ENCODE measurements at places on chromosomes 11 and 22.

DNA sequence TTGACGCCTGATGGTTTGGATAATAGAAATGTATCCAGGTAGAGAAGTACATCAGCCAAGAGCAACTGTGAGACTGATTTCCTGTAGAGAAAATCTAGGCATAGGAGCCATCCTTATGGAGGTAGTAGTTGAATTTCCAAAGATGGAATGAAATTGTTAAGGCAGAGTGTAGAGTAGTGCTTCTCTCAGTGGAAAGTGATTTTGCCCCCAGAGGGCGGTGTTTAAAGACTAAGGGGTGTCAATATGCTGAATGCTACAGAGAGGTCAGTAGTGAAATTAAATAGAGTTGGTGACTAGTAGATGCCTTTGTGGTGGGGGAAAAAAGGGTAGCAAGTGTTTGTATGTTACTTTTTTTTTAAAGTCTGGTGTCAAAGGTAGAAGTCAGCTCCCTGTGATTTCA lies 54.5 kb downstream of the TRIM44 start:
- DNase-seq, result no peak

GRCh38 chr11:21179770-21180169 lies 510.4 kb downstream of the NELL1 start:
- DNase-seq, result no peak

DNA sequence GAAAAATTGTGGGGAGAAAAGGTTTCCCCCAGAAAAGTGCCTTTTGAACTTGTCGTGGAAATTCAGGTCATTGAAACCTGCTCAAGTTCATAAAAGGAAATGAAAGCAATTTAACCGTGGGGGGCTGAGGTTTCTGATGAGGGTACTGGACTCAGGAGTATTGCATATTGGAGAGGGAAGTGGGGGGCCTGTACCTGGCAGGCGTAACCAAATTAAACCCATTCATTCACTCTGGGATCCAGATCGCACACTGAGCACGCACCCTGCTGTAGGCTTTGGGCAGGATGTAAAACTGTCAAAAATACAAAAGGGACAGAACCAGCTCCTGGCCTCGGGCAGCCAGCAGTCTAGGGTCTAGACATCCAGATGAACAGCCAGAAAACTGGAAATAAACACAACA lies 1517.4 kb downstream of the BRD1 start:
- no peak for DNase-seq

DNA sequence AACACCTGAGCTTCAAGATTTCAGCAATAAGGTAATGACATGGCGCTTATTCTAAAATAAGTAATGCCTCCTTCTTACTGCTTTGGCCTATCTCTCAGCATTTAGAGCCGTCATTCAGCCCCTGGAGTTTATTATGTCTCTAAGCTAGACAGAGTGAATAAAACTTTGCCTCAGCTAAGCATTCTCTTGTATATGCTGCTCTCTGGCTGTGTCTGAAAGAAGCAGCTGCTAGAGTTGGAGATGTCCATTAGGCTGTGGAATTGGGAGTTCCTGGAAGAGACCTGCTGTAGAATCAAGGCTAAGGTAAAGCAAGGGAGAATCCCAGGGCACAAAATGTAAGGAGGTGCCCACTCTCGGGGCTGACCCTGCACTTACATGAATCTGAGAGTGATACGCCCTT lies 35.5 kb upstream of the TTC12 start:
- DNase-seq, result no peak

DNA sequence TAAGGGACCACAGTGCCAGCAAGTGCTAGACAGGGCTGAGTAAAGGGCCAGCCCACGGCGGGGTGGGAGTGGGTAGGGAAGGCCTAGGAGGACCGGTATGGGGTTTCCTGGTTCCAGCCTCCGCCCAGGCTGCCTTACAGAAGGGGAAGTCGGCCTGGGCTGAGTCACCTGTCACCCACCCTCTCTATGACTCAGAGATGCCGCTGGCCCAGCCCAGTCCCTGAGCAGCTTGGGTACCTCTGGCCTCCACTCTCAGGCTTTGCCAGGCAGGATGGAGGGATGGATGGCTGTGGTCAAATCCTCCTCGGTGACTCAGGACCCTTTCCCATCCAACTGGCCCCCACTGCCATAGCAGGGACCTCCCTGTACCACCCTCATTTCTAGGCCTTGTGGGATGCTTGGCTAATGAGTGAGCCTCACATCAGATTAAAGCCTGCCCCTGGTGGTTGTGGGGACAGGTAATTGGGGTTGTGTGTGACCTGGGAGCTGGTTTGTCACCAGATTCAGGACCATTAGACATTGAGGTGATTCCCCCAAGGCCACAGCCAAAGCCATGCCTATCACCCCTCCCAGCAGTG lies 13.9 kb downstream of the SLC35E4 start:
- DNase-seq, result peak; percentile 66

DNA sequence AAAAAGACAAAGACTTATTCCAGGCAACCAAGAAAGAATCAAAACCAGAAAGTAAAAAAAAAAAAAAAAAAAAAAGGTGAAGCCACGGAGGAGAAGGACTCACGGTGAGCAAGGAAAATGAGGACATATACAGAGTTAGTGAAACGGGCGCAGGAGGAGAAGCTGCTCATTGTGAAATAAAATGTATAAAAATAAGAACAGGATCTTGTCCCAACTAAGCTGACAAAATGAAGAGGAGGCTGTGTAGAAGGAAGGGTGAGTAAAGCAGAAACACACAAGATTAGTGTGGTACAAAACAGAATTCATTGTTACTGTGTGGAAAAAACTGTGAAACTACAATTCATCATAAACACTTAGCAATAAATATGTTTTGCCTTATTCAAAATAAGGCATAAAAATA lies 7.6 kb downstream of the IL17REL start:
- no peak for DNase-seq

DNA sequence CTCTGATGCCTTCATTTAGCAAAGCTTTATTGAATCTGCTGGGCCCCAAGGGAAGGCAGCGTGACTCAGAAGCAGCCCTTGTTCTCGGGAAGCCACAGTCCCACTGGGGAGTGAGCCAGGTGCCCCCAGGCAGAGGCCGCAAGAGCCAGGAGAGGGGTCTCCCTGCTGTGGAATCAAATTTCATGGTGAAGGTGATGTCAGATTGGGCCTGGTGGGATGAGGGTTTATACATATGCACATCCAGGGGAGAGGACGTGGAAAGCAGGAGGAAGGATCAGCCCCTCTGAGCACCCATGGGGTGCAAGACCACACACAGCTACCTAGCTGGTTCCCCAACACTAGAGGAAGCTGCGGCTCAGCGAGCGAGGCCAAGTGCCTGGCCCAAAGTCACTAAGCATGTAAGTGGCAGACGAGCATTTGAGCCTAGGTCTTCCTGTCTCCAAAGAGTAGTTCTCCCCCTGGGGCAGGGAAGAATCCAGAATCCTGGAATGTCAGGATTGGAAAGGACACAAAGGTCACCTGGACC lies 2.0 kb downstream of the SYNGR1 start:
- no peak for DNase-seq

- DNase-seq, result peak; percentile 29
These were observed 38.8 kb downstream of the NUMA1 start for GRCh38 chr11:72041364-72042063.

DNA sequence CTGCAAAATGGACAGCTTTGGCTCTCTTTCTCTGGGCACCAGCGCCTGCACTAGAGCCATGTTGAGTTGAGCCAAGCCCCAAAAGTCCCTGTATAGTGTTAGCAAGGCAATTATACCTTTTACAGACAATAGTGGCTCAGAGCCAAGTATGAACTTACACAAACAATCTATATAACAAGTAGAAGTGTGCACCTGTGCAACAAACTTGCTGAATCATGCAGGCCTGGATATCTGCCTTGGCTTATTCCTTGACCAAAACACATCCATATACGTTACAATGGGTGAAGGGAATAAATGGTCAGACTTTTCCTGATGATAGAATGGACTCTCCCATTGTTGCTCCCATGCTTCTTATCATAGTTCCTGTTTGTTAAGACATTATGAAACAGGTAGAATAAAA lies 3.8 kb upstream of the OR52I2 start:
- no peak for DNase-seq

Measured in activated T-cell treated with anti-CD3 and anti-CD28 coated beads for 1 hour (primary cell).